ENCODE measurements at places on chromosomes 13 and 19. TPM values are rescaled to one million over a fixed set of nuclear protein-coding genes. Genes with fewer than 3 reads are reported as not detected.

The CRB3 gene
- total RNA-seq = 10.5 TPM

The ZNF471 gene
- total RNA-seq = 10.8 TPM

The SMIM17 gene
- total RNA-seq = not detected

The VMAC gene
- total RNA-seq = 32.7 TPM

The RNF113B gene
- not detected for total RNA-seq

The ZNF829 gene
- 10.4 TPM for total RNA-seq

The CGB8 gene
- not detected for total RNA-seq

DNA sequence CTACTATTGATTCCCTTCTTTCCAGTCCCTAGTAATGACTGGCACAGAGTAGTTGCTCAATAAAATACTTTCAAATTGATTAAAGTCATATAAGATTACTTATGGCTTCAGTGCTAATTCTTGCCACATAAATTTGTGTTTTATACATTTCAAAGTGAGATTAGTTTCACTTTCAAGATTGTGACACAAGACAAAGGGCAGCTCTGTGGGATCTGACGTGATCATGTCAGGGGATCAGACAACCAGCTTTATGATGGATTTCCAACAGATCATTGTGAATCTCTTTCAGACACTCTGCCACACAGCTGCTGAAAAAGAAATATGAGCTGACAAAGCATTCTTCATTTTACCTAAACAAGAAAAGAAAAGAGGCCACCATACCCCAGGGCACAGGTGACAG, 73.4 kb upstream of the POMP start:
- no peaks in the 10 kb centered on the region for H3K36me3 ChIP-seq
- H3K4me1 ChIP-seq = no peaks in the 10 kb centered on the region
- no peak overlapping the region for H3K27ac ChIP-seq

DNA sequence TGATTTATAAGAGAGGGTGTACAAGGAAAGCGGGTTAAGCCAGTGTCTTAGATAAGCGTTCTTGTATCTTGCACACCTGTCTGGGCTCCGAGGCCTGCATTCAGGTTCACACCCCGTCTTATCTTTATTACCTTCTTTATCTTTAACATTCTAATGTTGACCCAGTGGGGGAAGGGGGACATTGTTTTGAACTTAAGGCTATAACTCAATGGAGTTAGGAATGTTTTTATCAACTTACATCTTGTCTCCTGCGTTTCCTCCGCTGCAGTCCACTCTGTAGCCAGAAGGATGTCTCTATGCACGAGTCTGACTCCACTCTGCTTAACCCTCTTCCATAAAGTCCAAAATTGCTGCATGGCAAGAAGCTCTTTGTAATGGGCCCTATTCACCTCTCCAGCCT, 71.2 kb downstream of the FGF9 start:
- no peaks in the 10 kb centered on the region for H3K4me1 ChIP-seq
- H3K27me3 ChIP-seq = peaks cover 20% of the 10 kb centered on the region
- H3K36me3 ChIP-seq = no peaks in the 10 kb centered on the region

- H3K4me1 ChIP-seq = peaks cover 17% of the 10 kb centered on the region
- H3K27ac ChIP-seq = no peak overlapping the region
- peaks cover 69% of the 10 kb centered on the region for H3K27me3 ChIP-seq
- no peak for DNase-seq
- no peaks in the 10 kb centered on the region for H3K36me3 ChIP-seq
Observed at GRCh38 chr19:31354799-31355664, 5.8 kb upstream of the TSHZ3 start.

DNA sequence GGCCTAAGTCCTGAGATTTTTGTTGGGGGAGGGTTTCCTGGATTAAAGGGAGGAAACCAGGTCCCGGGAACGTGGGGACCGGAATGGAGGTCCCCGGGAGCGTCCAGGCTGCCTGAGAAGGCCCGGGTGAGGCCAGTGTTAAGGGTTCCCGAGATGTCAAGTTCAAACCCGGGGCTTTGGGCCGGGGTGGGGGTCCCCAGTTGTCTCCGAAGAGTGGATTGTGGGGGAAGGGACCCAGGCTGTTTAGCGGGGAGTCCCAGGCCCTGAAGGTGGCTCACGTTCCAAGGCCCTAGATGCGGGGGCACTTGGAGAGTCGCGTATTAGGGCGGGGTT, 262 bp downstream of the COX7A1 start:
- no peak overlapping the region for H3K27ac ChIP-seq
- H3K4me1 ChIP-seq = peaks cover 4% of the 10 kb centered on the region
- no peaks in the 10 kb centered on the region for H3K27me3 ChIP-seq
- DNase-seq = no peak
- H3K4me3 ChIP-seq = no peak overlapping the region

GRCh38 chr19:56912401-56913112, 72.0 kb upstream of the PEG3 start:
- no peak overlapping the region for H3K4me3 ChIP-seq
- DNase-seq = no peak
- no peaks in the 10 kb centered on the region for H3K4me1 ChIP-seq
- no peaks in the 10 kb centered on the region for H3K27me3 ChIP-seq

DNA sequence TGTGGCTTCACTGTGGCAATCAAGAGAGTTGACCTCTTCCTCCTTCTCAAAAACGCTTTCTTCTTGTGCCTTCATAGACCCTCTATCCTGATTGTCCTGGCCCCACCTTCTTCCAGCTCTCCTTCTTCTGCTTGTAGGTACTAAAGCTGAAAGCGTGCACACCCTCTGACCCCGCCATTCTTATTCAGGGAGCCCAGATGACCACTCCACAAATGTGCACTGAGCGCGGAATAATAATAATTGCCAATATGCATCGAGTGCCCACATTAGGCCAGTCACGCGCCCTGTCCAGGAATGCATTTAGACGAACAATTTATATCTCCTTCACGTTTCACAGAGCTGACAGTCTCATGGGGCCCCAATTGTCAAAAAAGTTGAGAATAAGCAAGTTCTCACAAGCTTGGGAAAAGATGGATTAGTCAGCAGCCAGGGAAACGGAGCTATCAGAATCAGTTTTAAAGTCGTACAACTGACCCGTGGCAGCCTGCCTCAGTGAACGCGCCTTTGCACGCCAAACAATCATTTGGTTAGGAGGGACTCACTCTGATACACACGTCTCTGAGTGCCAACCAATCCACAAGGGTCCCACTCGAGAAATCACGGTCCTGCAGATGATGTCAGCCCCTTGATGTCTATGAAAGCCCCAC, 36.7 kb upstream of the PEG3 start:
- DNase-seq = no peak
- no peak overlapping the region for H3K4me3 ChIP-seq
- H3K4me1 ChIP-seq = peaks cover 2% of the 10 kb centered on the region
- H3K27ac ChIP-seq = no peak overlapping the region

GRCh38 chr13:48518083-48518482, 14.8 kb downstream of the RCBTB2 start:
- H3K4me1 ChIP-seq = no peaks in the 10 kb centered on the region
- H3K4me3 ChIP-seq = no peak overlapping the region
- no peaks in the 10 kb centered on the region for H3K27me3 ChIP-seq
- no peak overlapping the region for H3K27ac ChIP-seq
- H3K36me3 ChIP-seq = no peaks in the 10 kb centered on the region
